NCI-H510A (cell line): ENCODE measurements at places on chromosomes 12 and 14.

- no peak for DNase-seq
Observed at GRCh38 chr14:91839749-91840148, 27.6 kb downstream of the TC2N start.

GRCh38 chr12:120784804-120785203 is 59.2 kb downstream of the ACADS start:
- DNase-seq, result no peak

- no peak for DNase-seq
Observed at GRCh38 chr12:113104953-113105510, 30.5 kb downstream of the RASAL1 start.

GRCh38 chr14:75827331-75827730 is 154.5 kb downstream of the TGFB3 start:
- no peak for DNase-seq

DNA sequence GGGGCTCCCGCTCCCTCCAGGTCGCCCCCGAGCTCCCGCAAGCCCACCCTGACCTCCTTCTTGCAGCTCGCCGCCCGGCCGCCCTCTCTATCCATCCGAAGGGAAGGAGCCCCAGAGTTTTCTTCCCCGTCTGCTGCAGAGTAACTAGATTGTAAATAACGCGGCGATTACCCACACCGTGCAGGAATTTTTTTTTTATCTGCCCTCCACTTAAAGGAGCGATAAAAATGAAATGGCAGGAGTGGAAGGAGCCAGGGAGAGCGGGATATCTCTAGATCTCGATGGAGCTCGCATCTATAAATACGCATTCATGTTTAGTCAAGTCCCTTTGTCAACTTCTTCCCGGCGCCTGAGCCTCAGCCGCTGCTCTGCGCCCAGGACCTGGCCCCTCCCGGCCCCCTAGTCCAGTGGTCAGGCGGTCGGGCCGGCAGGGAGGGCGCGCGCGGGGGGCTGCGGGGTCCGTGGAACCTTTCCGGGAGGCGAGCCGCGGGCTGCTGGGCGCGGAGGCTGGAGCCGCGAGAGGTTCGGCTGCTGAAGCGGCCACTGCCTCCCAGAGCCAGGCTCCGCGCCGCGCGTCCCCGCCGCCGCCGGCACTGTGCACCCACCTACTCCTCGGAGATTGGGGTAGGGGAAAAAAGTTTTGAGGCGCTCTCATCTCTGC is 386.0 kb downstream of the BCAT1 start:
- DNase-seq, result no peak

DNA sequence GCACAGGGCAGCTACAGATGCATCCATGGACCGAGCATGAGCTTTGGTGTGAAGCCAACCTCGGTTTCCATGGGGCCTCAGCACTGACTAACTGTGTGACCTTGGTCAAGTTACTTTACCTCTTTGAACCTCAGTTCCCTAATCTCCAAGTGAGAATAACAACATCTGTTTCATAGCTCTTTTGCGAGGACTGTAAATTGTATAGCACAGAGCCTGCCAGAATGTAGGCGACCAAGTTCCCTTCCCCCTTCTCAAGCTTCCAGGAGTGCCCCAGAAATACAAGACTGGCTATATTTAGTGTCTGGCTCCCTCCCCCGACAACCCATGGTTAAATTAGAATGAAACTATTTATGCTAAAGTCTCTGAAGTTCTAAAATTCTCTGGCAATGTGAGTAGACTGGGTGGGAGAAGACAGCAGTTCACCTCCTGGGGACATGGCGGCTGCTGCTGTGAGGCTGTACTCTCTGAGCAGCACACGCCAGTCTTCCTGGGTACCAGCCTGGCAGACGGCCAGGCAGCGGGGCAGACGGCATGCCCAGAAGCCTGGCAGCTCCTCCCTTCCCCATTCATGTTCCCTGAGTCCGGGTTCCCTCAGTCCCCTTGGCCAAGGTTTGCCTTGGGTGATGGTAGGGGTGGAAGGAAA is 22.0 kb upstream of the TMED10 start:
- peak; percentile 16 for DNase-seq

DNA sequence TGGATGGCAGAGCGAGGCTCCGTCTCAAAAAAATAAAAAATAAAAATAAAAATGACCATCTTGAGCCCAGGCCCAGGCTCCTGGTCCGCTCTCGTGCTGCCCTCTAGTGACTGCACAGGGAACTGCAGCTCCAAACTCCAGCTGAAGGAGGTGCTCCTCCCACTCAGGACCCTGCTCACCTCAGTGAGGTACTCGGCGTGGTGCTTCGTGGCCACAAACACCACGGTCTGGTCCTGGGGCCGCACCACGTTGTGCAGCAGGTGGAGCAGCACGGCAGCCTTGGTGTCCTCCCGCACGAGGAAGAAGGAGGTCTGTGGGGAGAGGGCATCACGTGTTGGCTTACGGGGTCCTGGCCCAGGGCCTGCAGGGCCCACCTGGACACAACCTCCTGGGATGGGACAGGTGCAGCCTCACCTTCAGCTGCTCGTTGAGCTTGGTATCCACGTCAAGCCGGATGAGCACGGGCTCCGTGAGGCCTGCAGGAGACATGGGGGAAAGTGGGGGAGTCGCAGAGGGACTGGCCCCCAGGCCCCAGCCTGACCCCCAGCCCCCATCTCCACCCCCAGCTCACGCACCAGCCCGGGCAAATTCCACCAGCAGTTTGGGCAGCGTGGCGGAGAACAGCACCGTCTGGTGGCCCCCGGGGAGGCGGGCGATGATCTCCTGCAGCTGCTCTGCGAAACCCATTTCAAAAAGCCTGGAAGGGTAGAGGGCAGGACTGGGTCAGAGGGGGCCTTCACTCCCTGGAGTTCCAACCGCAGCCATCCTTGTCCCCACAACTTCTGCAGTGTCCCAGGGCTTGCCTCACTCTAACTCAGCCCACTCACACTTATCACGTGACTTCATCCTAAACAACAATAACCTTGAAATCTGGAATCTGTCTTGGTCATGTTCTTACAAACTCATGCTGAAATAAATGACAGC is 10.6 kb downstream of the DDX54 start:
- DNase-seq, result peak; percentile 8

DNA sequence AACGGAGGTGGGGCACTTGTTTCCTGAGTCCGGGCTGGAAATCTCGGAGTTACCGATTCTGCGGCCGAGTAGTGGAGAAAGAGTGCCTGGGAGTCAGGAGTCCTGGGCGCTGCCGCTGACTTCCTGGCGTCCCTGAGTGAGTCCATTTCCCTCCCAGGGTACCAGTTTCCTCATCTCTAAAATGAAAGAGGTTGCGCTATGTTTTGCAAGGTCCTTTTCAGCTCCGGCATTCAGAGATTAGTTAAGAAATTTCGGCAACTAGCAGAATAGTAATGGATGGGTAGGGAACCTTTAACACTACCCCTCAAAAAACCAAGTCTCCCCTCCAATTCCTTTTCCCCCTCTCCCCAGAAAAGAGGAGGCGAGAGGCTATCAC is 724 bp downstream of the BLOC1S1 start:
- no peak for DNase-seq

GRCh38 chr14:76550534-76550933 is 174.6 kb downstream of the ESRRB start:
- no peak for DNase-seq

DNA sequence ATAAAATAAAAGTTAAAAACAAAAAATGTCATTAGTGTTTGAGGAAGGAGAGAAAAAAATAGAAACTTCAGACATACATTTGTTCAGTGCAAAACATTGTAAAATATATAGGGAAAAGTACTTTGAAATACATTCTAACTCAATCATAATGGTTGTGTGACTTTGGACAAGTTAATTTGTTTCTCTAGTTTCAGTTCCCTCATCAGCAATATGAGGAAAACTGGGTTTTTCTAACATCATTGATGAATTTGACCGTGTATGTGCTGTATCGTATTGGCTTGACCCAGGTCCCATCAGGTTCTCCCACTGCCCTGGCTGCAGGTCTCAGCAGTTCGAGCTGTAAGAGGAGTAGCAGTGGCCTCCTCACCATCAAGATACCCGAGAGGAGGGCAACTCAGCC is 173.9 kb upstream of the ATF7IP start:
- DNase-seq, result no peak

GRCh38 chr12:117816-118345 is 51.3 kb downstream of the IQSEC3 start:
- DNase-seq, result no peak

DNA sequence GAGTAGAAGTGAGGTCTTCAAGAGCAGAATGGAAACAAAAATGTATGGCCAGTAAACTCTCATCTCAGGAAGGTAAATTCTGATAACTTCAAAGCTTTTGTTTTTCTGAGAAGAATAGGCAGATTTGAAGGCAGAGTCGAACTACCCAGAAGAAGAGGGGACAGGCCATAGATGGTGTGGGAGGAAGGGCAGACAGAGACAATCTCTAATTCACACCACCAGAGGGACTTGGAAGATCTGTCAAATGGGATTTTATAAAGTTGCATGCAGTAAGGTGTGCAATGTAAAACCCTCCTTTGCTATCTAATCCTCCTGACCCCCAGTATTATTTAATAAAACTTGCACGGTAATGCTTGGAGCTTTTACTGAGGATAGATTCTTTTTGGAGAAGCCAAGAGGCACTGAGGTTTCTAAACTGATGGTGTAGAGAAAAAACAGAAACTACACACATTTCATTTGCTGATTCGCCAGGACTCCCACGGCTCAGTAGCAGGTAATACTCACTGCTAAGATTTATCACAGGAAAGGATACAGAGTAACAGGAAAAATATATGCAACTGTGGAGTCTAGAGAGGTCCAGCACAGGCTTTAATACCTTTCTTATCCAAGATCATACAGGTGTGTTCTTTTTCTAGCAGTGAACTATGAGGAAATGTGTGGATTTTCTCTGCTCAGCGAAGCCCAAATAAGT is 18.3 kb downstream of the SLC38A2 start:
- no peak for DNase-seq

DNA sequence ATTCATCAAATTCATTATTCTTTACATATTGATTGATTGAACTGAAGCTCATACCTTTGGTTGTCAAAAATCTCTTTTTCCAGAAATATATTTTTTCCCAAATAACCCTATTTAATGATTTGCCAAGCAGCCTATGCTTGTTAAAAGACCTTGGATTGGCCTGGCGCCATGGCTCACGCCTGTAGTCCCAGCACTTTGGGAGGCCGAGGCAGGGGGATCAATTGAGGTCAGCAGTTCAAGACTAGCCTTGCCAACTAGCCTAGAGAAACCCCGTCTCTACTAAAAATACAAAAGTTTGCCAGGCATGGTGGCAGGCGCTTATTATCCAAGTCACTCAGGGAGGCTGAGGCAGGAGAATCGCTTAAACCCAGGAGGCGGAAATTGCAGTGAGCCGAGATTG is 165.1 kb upstream of the MGAT4C start:
- no peak for DNase-seq

DNA sequence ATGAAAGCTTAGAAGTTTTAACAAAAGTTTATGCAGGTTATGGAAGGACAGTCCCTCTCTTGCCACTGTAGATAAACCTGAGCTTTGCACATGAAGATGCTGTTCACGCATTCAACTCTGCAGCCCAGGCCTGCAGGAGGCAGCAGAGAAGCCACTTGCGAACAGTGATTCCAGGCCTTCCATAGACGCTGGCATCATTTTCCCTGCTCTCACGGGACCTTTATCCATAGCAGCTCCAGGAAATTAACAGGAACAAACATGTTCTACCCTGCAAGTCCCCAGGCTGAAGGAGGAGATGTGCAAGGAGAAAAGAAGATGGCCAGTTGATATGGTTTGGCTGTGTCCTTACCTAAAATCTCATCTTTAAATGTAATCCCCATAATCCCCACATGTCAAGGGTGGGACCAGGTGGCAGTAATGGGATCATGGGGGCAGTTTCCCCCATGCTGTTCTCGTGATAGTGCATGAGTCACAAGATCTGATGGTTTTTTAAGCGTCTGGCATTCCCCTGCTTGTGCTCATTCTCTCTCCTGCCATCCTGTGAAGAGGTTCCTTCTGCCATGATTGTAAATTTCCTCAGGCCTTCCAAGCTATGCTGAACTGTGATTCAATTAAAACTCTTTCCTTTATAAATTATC is 2.0 kb downstream of the ERP27 start:
- DNase-seq, result no peak

DNA sequence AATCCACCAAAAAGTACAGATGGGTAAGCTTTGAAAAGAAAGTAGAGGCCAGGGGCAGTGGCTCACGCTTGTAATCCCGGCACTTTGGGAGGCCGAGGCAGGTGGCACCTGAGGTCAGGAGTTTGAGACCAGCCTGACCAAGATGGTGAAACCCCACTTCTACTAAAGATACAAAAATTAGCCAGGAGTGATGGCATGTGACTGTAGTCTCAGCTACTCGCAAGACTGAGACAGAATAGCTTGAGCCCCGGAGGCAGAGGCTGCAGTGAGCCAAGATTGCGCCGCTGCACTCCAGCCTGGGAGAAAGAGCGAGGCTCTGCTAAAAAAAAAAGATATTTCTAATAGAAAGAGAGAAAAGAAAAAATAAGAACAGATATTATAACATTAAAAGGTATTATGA is 134.2 kb upstream of the SLCO1C1 start:
- DNase-seq, result no peak

GRCh38 chr12:100077367-100077766 is 65.3 kb downstream of the BLTP3B start:
- no peak for DNase-seq

- no peak for DNase-seq
Observed at GRCh38 chr12:65276916-65277530, 1.5 kb upstream of the MSRB3 start.

DNA sequence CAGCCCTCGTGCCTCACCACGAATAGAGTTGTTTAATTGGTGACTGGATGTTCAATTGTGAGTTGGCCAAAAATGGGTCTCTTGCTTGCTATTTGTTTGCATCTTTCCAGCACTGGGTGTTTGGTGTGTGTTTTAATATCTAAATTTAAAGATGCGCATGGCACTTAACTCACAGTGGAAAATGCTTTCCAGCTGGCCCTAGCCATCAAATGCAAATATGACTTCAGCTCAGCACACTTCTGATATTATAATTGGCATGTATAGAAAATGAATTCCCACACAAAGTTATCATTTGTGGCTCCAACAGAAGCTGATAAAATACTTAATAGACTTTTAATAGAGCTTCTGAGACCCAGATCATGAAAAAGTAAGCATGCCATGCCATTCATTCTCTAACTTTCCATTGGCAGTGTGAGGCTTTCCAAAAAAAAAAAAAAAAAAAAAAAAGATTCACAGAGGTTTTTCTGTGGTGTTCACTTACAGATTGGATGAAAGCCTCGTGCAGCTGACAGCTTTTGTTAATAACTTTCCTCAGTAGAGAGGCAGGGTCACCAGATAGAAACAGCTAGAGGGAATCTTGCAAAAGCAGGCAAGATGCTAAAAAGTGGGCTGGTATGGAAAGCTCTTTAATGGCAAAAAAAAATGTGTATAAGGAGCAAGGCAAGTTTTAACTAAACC is 425.2 kb downstream of the GALC start:
- no peak for DNase-seq

DNA sequence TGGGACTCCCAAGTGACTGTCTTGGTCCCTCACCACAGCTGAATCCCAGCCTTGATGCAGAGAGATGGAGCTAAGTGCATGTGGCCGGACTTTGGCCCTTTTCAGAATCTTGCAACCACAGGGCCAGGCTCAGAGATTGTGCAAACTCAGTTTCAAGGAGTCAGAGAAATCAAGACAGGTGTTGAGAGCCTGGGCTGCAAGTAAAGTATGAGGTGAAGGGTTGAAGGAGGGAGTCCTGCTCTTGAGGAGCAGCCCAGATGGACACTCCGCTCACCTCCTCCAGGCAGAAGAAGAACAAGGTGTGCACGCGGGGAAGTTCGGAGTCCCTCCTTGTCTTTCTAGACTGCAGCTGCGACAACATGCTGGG is 6.3 kb upstream of the BMP4 start:
- no peak for DNase-seq

GRCh38 chr12:128978067-128978466 is 124.8 kb downstream of the GLT1D1 start:
- DNase-seq, result peak; percentile 78

GRCh38 chr12:123268850-123269249 is 2.8 kb downstream of the CDK2AP1 start:
- DNase-seq, result no peak
